Ureter (tissue), 1 donor: ENCODE measurements at places on chromosomes 7 and 10. TPM values are rescaled to one million over a fixed set of nuclear protein-coding genes. Genes with fewer than 3 reads are reported as not detected.

DNA sequence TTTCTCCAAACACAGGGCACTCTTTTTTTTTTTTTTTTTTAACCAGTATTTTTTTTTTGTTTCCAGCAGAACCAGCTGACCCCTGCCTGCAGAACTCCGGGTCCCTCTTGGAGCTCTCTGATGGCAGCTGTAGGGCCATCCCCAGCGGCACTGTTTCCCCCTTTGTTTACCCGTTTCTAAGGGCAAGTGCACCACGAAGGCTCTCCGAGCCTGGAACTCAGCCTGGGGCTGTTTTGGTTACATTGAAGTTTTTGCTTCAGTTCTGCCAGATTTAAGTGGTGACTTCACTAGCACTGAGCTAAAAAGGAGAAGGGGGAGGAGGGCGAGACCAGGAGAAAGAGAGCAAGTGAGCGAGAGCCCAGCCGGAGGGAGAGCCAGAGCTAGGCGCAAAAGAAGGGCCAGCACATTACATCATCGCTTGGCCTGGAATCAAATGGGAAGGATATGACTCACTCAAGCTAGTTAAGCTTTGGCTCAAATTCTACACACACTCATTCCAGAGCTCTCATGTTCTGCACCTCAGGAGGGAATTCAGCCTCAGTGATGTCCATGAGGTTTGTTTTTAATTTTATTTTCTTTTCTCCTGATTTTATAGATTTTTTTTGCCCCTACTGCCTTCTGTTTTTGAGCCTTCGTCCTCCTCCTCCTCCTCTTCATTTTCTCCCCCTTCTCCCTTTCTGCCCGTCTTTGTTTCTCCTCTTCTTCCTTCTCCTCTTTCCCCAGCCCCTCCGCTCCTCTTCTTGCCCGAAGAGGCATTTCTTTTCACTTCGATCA is 272.3 kb downstream of the TRIL start:
- peak; percentile 96 for DNase-seq

The MYL10 gene
- not detected for total RNA-seq

DNA sequence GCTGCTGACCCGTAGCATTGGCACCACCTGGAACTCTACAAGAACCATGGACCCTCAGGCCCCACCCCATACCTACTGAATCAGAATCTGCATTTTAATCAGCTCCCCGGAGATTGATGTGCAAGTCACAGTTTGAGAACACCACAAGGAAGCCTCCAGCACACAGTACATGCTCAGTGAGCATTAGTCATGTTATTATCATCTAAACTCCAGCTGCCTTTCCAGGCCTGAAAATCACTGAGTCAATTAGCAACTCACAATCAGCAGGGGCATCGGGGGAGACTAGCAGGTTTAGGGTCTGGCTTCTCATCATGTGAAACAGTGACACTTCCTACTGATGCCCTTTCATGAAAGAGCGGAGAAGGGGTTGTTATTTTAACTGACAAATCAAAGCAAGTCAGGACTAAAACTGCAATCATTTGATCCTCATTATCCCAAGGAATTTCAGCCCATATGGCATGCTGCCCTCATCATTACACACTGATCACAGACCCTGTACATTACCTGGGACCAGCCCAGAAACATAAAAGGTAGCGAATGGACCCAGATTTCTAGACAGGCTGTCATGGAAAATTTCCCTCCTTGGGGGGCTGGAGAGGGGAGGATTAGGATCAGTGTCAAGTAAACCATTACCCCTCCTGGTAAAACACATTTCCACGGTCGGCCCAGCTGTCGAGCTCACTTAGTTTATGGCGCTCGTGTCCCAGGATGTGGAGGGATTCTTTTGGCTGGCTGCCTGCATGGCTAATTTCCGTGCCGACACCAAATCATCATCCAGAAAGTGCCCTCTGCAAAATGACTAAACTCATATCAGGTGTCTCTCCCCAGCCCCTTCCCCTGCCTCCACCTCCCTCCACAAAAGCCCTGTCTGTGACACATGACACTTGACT is 122.8 kb downstream of the PRLHR start:
- DNase-seq, result no peak

The ADAM12 gene
- 12.3 TPM for total RNA-seq

The INMT gene
- 31.4 TPM for total RNA-seq

- no peak for DNase-seq
Observed at GRCh38 chr10:103811463-103811862, 43.9 kb downstream of the SH3PXD2A start.

DNA sequence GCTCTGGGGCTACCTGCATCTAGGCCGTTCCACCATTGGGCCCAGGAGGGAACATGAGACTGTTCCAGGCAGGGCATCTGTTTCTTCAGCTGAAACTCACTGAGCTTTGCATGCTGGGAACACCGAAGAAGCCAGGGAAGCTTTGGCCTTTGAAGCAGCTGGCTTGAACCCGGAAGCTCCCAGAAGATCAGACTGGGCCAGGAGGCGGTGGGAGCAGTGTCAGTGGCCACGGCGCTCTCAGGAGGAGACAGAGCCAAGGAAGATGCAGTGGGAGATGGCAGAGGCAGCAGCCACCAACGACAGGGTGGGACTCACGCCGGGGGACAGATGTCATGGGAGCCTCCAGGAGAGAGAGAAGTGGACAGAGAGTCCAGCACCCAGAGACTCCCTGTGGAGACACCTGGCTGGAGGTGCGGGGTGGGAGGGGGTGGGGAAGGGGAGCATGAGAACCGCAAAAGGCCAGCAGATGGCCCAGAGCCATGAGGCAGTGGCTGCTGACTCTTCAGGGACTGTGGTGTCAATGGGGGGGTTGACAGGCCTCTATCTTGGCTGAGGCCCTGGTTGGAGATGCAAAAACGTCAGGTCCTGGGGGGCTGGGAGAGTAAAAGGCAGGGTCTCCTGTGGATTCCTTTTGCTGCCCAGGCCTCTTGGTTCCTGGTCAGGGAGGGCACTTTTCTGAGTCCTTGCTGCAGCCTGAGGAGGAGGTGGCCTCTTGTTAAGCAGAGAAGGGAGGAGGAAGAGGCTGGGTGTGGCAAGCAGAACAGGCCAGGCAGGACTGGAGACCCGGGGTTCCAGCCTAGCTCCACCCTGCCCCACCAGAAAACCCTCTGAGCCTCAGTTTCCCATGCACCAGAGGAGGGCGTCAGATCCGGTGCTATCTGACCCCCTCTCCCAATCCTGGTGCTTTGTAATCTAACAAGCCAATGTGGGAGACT is 6.3 kb upstream of the AQP1 start:
- no peak for DNase-seq

The EBF3 gene
- 5.5 TPM for total RNA-seq

GRCh38 chr10:19431622-19432351 is 383.2 kb downstream of the MALRD1 start:
- no peak for DNase-seq

DNA sequence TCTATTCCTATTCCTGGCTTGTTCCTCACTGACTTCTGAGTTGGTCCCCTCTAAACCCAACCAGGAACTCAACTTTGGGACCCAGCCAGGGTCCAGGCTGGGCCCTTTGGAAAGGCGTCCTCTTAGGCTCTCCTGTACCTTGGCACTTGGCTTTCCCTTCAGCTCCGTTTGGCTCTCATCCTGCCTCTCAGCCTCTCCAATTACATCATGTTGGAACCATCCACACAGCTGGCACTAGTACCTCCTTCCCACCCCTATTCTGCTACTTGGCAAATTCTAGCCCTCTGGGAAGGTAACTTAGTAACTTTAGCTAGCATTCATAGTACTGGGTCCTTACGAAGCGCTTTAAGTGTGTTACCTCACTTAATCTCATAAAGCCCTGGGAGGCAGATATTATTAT is 205.3 kb upstream of the HABP2 start:
- no peak for DNase-seq

- DNase-seq, result no peak
Observed at GRCh38 chr7:70587739-70588138, 544.2 kb upstream of the GALNT17 start.

DNA sequence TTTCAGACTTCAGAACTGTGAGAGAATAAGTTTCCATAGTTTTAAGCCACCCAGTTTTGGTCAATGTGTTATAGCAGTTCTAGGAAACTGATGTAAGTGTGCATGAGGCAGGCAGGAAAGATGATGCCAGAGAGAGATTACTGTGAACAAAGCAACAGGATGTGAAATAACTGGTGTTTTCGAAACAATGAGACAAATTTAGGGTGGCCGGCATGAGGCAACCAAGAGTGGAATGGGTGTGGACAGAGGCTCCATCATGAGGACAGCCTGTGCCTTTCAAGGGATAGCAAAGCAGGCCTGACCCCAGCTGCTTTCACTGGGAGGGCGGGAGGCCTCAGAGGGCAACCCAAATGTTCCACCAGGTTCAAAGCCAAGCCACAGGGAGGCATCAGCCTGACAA is 67.3 kb upstream of the UCN3 start:
- DNase-seq, result no peak

DNA sequence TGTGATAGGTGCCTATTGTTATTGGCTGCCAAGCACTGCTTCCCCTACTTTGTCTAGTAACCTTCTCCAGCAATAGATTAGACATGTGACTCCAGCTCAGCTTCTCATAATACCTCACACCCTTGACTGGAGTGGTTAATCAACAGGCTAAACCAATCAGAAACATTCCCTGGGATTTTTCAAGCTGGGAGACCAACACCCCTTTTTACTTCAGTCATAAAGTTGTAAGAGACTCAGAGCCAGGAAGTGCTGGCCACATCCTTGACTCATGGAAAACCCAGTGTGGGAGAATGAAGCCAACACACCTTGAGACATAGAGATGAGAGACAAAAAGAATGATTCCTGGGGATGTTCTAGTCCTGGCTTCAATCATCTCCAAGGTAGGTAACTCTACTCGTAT is 62.6 kb upstream of the HECTD2 start:
- DNase-seq, result no peak
